Left cardiac atrium (tissue), 4 donors: ENCODE measurements at places on chromosomes 12 and 14. TPM values are rescaled to one million over a fixed set of nuclear protein-coding genes. Genes with fewer than 3 reads are reported as not detected.

GRCh38 chr14:55581342-55581771, 1.4 kb downstream of the KTN1 start:
- DNase-seq = no peak

DNA sequence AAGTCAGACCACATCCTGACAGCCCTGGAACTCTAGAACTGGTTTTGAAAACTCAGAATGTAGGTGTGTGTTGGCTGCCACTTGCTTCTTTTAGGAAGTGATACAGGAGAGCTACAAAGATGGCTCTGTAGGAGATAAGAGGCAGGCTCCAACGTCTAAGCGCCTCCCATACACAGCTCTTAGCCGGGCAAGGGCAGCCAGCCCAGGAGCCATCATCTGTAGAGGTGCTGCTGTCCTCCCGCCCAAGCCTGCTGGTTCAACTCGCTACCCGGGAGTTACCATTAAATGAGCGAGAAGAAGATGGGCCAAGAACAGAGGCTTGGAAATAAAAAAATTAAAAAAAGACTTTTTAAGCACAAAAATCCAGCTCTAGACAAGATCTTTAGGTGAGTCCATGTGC, 61.2 kb upstream of the DIO3 start:
- DNase-seq = peak; percentile 3

Gene PMEL
- total RNA-seq = 0.81 TPM

- DNase-seq = no peak
These were observed 2.1 kb downstream of the IFI27 start for GRCh38 chr14:94112513-94113063.

DNA sequence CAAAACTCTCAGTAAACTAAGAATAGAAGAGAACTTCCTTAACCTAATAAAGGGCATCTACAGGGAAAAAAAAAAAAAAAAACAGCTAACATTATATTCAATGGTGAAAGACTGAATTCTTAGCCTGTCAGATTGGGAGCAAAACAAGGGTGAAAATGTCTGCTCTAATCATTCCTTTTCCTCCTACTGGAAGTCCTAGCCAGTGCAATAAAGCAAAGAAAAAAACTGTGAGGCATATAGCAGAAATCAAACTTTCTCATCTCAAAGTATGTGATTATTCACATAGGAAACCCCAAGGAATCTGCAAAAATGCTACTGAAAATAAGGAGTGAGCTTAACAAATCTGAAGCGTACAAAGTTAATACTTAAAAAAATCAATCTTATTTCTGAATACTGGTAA, 170.7 kb downstream of the NUAK1 start:
- no peak for DNase-seq

GRCh38 chr12:52392465-52393007, 7.1 kb upstream of the KRT84 start:
- no peak for DNase-seq

Gene CCDC88C
- total RNA-seq = 3.5 TPM

Gene BDKRB1
- 0.21 TPM for total RNA-seq

DNA sequence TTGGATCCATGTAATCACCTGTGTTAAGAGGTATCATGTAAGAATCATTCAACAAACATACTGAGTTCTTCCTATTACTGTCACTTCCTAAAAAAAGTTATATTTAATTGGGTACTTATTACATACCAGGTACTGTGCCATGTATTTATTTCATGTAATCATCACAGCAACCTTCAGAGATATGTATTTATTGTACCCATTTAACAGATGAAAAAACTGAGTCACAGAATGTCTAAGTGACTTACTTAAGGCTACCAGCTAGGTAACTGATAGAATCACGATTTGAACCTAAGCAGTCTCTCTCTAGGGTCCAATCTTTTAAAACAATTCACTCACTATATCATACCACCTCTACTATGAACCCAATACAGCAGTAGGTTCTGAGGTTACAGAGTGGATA, 2.0 kb downstream of the PSME2 start:
- DNase-seq = no peak

GRCh38 chr14:103126088-103126872, 3.0 kb downstream of the TNFAIP2 start:
- DNase-seq = peak; percentile 37

DNA sequence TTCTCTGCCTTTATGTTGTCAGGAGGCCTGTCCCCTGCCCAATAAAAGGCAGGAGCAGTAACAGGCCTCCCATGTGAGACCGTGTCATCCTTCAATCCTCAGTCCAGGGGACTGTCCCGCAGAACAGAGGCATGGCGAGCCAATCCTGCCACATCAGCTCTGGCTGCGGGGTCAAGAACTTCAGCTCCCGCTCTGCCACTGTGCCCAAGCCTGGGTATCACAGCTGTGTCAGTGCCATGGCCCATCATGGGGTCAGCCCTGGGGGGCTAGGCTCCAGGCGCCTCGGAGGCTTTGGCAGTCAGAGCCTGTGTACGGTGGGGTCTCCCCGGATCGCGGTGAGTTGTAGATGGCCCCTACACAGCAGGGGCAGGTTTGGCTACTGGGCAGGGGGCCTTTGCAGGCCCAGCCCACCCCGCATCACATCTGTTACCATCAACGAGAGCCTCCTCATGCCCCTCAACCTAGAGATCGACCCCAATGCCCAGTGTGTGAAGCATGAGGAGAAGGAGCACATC, 19.9 kb upstream of the KRT83 start:
- no peak for DNase-seq

DNA sequence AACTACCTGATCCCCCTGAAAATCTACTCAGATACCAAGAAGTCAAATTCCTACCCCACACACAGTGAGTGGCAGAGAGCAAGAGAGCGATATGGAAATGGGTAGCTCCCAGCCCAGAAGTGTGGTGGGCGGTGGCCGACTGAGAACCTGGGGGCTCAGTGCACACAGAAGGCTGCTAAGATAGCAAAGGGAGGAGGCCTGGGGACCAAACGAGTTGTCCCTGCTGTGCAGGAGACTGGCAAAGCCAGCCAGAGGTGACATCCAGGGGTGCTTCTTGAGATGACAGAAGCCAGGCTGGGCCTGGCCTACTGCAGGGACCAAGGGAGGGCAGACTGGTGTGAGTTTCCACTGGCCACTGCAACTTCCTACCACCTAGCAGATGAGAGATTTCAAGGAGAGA, 52.9 kb downstream of the VWF start:
- no peak for DNase-seq

DNA sequence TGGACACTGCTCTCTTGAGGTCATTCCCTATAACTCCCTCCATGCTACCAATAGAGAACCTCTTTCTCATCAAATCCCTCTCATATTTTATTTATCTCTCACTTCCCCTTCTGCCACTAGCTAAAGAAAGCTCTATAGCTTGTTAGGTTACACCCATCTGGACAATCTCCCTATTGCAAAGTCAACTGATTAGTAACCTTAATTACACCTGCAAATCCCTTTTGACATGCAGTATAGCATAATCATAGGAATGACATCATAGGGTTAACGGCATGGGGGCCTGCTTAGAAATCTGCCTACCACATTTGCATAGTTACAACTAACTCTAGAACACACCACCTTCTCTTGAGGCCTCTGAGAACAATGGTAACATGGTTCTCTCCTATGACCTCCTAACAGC, 181.2 kb downstream of the EMP1 start:
- DNase-seq = no peak

Gene CFAP54
- total RNA-seq = 0.38 TPM
